Retina (tissue), 1 donor: ENCODE measurements at places on chromosomes 7 and 10.

DNA sequence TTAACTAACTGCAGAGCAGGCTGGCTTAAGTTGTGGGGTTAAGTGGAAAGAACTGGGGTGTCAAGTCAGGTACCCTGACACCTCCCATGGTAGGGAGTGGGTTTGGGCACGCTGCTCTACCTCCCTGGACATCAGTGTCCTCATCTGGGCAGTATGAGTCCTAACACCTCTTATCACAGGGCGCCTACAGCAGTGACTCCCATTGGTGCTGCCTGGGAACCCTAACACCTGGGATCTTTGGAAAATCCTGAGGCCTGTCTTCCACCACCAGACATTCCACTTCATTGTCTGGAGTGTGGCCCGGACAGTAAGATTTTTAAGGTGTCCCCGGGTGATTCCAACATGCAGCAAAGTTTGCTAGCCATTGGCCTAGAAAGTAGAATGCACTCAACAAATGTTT is 239.1 kb downstream of the SKAP2 start:
- no peak for DNase-seq

DNA sequence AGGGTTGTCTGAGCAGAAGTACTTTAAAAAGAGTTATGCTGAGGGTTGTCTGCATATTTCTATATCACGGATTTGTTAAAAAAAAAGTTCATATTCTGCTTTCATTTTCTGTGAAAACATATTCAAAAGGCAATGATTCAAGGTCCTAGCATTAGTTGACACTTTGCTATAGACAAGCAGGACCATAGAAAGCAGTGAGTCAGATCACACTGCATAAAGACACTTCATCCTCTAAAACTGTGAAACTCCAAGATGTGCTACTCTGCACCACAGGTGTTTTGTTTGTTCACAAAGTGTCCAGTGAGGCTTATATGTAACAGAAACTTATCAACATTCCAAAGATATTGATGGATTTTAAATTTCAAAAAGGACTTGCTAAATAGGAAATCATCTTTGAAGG is 47.0 kb downstream of the SPAM1 start:
- no peak for DNase-seq

- DNase-seq = no peak
Measured at GRCh38 chr10:97705006-97705670, 8.4 kb upstream of the MARVELD1 start.

- DNase-seq = no peak
Measured at GRCh38 chr10:110513949-110514348, 16.2 kb downstream of the DUSP5 start.

GRCh38 chr7:47795631-47796030 is 152.6 kb downstream of the PKD1L1 start:
- no peak for DNase-seq

- peak; percentile 78 for DNase-seq
Measured at GRCh38 chr10:23095966-23096801, 805 bp downstream of the MSRB2 start.

DNA sequence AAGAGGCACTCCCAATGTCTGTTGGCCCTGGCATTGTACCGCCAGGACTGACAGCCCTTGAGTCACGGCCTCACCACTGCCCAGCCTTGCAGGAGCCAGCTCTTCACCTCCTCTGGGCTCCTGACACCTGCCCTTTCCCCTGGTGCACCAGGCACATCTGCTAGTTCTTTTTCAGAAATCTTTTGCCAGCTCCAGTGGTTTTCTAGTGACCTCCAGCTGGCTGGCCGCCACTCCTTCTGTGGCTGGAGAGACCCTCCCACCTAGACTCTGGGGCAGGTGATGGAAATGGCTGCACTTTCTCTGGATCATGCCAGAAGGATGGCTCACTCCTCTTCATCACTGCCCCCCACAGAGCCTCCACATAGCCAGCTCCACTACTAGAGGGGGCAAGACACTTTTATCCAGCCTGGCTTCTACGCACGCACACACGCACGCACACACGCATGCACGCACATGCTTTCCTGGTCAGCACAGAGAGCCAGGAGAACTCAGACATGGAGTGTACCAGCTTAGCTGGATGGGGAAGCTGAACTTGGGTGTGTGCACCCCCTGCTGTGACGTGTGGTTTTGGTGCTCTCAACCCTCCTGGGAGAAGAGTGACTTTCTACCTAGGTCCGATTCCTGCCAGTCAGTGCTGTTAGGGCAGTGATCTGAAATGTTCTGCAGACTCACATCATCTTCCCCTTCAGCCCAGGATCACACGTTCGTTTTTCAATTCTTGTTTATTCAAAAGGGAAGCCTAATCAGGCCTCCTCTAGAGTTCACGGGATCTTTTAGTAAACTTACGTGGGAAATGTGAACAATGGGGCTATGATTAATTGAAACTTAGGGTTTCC is 222.0 kb downstream of the PRPF18 start:
- no peak for DNase-seq

DNA sequence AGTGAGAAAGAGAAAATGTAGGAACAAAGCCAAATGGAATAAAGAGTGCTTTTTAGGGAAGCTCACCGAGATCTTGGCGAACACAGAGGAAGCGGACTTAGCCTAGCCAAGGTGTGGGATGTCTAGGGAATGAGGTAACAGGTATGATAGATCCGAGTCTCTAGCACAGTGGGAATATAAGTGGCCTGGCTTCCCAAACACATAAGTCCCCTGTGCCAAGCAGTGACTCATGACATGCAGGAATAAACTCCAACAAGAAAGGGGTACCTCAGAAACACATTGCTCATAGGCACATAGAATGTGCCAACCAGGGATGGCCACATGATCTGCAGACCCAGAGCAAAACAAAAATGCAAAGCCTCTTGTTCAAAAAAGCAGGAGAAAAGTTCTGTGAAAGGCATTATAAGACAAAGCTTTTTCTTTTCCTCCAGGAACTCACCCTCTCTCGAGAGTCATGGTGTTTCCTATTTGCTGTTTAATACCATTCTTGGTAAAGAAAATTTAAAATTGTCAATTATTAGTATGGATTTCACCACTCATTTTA is 542.5 kb downstream of the GATA3 start:
- no peak for DNase-seq

DNA sequence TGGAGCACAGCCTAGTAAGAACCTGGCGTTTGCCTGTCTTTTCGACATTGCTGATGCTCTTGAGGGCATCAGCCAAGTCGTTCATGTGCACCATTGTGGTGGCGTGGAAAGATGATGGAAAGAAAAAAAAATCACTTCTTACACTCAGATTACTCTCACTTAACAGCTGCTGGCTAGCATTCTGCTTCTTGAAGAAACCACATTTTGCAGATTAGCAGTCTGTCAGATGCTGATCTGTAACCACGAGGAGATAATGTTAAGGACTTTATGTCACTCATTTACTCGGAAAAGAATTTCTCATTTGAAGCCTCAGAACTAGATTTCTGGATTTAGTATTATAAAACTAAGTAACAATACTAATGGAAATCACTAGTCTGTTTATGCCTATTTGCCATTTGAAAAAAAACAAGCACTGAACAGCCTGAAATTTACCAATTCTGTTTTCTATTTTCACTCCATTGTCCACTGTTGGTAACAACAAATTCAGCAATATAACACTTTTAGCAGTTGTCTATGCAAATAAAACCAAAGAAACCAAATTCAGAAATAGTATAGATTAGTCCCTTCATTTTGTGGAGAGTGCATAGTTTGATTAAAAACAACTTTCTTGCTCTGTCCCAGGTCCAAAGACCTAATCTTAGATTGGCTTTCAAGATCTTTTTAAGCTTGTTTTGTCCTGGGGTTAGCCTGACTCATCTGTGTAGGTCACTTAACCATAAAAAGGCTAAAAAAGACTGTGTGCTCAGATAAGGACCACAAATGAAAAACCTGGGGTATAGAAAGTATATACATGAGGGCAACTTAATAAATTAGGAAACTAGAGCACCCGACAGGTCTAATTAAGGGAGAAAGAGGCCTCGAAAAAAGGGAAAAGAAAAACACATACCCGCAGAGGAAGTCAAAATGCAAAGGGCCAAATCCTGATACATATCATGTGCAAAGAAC is 67.5 kb downstream of the NT5C2 start:
- DNase-seq = no peak

- DNase-seq = no peak
Measured at GRCh38 chr7:2873686-2874551, 29.8 kb upstream of the GNA12 start.

- DNase-seq = no peak
Measured at GRCh38 chr7:39727231-39728012, 104.0 kb downstream of the RALA start.

DNA sequence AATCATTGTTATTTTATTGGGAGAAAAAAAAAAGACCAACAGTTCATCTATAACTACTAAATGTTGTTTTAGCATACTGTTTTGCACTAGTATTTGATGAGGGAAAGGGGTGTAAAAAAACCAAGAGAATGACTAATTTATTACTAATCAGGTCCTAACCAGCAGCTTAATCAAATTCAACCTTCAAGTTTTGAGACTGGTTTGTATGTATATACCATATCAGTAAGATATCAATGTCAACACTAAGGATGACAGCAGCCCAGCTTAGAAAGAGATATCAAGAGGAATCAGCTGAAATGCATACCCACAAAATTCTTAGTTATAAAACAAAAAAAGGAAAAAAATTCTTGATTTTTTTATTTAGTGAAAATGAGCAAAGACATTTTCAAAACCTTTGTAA is 122.6 kb downstream of the KMT2C start:
- no peak for DNase-seq

GRCh38 chr7:91685544-91685943 is 195.0 kb downstream of the MTERF1 start:
- no peak for DNase-seq

DNA sequence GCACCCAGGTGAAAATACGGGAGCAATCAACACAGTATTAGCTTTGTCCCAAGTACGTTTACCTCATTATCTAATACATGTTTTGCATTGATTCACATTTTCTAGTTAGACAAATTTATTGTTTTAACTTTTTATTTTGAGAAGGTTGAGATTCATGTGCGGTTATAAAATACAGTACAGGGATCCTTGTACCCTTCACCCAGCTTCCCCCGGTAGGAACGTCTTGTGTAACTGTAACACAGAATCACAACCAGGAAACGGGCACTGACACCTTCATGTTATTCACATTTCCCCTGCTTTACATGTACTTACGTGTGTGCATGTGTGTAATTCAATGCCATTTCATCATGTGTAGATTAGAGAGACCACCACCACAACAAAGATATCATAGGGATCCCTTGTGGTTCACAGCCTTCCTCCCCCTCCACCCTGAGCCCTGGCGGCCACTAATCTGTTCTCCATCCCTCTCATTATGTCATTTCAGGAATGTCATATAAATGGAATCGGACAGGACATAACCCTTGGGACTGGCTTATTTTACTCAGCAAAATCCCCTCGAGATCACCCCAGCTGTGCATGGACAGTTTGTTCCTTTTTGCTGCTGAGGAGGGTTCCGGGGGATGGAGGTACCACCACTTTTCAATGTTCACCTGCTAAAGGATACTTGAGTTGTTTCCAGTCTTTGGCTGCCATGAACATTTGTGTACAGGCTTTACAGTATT is 46.5 kb upstream of the C10orf71 start:
- DNase-seq = no peak

DNA sequence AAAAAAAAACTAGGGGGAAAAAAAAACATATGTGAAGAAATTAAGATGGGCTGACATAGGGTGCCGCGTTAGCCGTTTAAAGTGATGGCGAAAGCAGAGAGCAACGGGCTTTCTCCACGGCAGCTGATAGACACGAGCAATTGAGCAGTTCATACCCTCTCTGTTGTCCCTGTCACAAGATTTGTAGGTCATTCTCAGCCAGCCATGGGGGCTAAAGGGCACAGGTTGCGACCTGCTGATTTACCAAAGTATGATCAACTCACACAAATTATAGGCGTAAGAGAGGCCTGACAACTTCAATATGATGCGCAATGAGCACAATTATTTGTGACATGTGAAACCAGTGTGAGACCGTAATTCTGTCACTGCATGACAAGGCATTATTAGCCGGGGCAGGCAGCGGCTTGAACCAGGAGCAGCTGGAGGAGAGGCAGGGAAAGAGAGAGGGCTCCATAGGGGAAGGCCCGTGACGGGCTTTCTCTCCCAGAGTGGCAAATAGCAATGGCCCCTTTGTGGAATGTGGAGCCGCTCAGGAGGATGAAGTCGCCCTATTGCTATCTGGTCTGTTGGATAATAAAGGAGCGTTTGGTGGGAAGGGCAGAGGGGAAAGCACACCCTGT is 195.1 kb upstream of the HABP2 start:
- peak; percentile 81 for DNase-seq
